Stimulated activated CD8-positive, alpha-beta memory T cell treated with anti-CD3 and anti-CD28 coated beads, Interleukin-7, amount 100 ng/mL, for 4 hours (primary cell): ENCODE measurements at places on chromosomes 5 and 9.

DNA sequence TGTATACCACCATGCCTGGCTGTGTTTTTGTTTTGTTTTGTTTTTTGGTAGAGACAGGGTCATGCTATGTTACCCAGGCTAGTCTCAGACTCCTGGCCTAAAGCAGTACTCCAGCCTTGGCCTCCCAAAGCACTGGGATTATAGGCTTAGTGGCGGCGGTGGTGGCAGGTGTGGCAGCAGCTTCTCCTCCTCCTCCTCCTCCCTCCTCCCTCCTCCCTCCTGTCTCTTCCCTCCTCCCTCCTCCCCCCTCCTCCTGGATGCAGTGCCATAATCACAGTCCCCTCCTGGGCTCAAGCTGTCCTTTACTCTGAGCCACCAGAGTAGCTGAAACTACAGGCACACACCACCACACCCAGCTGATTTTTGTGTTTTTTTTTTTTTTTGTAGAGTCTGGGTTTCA lies 71.2 kb downstream of the UHRF2 start:
- DNase-seq: no peak

DNA sequence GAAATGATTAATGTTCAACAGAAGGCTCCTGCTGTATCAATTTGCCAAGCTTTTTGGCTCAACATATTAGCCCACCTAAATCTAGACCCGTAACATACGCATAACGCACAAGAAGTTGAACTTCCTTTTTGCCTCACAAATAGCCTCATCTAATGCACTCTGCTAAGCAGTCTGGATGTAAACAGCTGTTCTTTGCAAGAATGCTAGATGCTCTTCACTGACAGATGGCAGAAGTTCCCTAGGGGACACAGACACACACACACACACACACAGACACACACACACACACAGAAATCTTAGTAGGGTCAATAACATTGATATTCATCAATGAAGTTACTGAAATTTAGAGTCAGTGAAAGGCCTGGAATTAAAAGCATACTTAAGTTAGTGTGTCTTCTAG lies 13.2 kb upstream of the PCA3 start:
- DNase-seq: no peak

DNA sequence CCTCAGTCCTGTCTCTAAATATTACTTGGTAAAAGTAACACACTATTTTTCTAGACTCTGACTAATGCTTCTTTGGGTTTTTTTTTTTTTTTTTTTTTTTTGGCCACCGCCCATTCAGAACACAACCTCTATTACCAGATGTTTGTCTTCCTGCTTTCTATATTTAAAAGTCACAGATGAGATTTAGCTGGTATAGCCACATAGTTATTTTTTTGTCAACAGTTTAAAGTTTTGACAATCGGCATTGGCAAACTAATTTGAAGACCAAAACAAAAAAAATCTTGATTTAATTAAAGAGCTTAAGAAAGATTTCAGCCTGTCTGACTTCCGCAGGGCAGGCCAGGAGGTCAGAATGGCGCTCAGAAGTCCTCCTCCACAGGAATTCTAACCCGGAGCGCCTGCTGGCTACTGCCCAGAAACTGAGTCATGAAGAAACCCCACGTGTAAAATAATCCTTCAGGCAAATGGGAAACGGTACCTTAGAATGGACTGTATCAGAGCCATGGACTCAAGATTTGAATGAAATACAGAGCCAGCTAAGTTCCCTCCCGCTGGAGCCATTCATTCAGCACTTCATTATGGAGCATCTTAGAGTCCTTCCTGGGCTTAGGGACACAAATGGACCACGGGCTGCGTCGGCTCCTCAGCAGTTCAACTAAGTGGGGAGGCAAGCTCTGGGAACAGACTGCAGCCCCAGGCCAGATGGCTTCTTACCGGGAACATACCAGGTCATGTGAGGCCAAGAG lies 55.6 kb downstream of the PTPDC1 start:
- DNase-seq: no peak

DNA sequence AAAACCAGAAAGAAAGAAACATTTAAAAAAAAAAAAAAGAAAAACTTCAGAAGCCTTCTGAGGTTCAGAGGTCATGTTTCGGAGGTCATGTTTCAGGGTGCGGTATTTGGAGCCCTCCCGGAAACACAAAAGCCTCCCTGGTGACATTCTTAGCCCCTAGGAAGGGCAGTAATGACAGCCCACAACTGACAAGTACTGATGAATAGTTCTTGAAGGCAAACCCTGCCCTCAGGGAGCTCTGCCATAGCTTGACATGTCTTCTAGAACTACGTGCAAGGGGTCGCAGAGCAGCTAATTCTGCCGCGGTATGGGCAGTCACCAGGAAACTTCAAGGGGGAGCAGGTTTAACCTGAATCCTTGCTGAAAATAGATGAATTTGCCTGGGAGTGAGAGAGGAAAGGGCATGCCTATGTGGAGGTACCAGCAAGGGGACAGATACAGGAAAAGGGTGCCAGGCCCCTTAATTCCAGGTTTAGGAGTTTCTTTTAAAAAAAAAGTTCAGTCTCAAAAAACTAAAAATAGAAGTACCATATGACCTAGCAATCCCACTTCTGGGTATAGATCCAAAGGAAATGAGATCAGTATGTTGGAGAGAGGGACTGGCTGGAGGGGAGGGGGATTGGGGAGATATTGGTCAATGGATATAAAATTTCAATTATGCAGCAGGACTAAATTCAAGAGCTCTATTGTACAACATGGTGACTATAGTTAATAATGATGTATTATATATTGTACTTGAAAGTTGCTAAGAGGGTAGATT lies 98.4 kb downstream of the C9orf152 start:
- DNase-seq: no peak

DNA sequence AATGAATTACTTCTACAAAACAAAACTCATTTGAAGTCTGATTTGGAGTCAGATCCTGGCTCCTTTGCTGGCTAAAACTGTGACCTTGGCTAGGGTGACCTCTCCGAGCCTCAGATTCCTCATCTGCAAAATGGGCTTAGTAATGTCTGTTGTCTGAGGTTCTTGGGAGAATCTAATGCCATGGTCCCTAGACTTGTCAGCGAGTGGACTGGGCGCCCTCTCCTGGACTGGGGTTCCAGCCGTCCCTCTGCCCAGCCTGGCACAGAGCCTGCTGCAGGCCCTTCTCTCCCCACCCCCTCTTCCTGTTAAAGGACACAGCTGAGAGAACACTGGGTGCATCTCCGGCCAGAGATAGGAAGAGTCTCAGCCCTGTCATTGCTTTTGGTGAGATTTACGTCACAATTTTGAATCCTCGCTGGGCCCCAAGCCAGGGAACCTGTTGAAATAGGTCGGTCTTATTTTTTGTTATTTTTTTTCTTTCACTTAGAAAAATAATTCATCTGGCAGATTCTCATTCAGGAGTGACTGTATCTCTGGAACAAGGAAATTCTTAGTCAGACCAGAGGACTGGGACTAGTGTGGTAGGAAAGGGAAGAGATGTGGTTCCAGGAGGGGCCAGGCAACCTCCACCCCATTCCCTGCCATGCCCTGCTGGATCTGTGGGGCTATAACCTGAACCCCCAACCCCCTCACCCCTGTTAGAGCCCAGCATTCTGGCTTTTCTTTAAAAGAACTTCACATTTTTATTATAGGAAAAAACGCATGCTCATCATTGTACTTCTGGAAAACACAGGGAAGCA lies 48.2 kb upstream of the RPL26L1 start:
- DNase-seq: no peak

DNA sequence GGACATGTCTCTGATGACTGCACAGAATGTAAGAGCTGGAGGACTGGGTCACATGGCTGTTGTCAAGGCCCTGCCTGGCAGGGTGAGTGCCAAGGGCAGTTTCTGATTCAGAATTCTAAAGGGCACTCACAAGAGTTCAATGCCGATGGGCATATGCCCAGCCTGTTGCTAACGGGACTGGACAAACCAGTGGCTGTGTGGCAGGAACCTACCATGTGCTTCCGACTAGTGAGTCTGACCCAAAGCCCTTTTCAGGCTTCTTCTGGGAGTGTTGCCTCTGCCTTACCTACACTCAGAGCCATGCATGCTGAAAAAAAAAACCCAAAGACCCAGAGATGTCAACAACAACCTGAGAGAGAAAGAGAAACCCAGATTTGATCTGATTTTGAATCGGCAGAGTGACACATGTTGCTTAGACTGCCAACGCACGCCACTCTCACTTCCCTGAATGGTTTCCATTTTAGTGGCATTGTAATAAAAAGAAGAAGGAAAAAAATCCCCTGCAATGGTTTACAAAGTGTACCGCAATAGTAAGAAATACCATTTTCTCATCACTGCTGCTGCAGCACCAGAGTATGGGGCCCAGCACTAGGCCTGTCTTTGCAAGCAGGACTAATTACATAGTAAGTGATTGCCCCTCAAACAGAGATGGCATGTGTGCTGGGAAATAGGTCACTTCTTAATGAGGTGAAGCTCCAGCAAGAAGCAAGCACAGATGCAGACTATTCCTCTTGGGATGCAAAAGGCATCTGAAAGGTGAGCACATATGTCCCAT lies 194.3 kb downstream of the PALM2AKAP2 start:
- no peak for DNase-seq

GRCh38 chr9:79588488-79589223 lies 16.9 kb downstream of the TLE4 start:
- DNase-seq: no peak

- no peak for DNase-seq
Measured at GRCh38 chr5:22908129-22908528, 55.0 kb upstream of the CDH12 start.

- no peak for DNase-seq
Measured at GRCh38 chr9:123267481-123268198, 746 bp downstream of the STRBP start.

DNA sequence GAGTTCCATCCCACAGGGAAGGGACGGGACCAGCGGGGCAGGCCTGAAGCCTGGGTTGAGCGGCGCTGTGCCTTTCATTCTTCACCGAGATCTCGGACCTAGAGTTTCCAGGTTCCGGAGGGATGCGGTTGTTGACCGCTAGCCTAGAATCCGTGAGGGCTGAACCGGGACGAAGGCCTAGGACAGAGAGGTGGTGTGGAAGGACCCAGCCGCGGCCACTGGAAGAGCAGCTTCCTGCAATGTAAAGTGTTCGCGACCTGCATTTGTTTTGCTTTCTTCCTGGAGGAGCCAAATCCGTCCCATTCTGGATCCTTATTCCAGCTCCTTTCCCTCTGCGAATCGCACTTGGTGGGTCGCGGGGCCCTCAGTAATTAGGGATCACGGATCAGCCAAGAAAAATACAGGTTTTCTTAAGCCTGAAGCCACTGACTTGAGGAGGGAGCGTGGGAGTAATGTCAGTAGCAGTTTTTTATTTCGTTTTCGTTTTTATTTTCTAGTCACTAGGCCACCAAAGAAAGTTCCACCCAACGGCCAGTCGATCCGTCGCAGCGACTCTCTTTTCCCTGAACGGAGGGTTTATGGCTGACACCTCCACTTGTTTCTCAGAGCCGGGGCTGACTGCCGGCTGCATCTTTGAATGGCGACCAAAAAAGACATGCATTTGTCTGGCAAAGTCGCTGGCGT lies 48.6 kb downstream of the ANXA2R start:
- no peak for DNase-seq

GRCh38 chr5:137945825-137946224 lies 56.6 kb downstream of the PKD2L2 start:
- no peak for DNase-seq

GRCh38 chr5:107809201-107810034 lies 138.7 kb upstream of the EFNA5 start:
- no peak for DNase-seq

DNA sequence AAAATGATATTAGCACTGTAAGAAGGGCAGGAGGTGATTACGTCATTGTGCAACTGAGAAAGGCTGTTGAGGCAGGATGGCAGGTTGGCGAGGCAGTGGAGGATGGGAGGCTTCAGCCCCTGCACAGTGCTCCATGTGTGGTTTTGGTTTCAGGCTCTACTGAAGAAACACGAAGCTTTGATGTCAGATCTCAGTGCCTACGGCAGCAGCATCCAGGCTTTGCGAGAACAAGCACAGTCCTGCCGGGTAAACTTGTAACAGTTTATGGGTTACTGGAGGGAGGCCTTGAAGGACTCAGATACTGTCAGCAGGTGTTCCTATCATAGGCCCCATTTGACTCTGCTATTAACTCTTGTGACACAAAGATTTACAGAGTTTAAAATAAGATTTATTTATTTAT lies 35.1 kb downstream of the SPTAN1 start:
- peak; percentile 1 for DNase-seq

GRCh38 chr9:32677931-32678330 lies 42.5 kb upstream of the TAF1L start:
- no peak for DNase-seq

- no peak for DNase-seq
Measured at GRCh38 chr5:150309101-150309885, 6.6 kb upstream of the ARSI start.
